ENCODE measurements at places on chromosomes 6 and 20. TPM values are rescaled to one million over a fixed set of nuclear protein-coding genes. Genes with fewer than 3 reads are reported as not detected.

Gene CAGE1
- not detected for polyA plus RNA-seq

Gene TREML2
- not detected for polyA plus RNA-seq

- no peak for DNase-seq
These were observed 268.3 kb downstream of the CD109 start for GRCh38 chr6:73964241-73964854.

DNA sequence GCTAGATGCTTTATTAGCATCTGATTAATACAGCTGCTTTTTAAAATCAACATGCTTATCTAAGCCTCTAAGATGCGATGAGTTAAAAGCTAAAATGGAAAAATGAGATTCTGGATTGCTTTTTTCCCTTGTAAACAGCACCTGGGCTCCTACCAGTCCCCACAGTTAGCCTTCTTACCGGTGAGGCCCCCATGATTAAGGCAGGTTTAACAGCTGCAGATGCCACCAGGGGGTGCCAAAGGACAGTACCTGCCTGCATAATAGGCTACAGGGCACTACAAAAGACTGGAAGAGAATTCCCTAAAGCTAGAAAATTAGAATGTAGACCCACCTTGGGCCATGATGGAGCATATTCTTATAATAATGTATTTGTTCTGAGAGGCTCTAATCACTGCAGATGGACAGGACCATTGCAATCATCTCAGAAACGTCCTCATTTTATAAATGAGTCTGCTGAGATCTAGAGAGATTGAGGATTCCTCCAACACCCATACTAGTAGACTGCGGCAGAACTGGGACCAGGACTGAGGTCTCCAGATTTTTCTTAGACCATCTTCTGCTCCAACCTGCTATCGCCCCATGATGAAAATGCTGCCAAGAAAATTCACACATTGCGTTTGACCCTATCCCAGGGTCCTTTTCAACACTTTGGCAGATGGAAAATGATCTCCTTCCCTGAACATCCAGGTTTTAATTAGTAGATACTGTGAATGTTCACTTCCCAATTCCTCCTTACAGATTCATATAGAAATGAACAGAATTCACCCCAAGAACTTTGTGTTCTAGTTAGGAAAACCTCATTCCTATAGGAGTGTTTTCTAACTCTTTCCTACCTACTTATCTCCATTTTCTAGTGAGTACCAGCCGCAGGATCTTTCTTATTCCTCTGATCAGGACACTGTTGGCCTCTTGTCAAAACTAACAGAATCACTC, 148.8 kb downstream of the RPS12 start:
- DNase-seq = peak; percentile 81

- no peak for DNase-seq
These were observed 168.9 kb downstream of the ZMYND8 start for GRCh38 chr20:47187450-47188195.

DNA sequence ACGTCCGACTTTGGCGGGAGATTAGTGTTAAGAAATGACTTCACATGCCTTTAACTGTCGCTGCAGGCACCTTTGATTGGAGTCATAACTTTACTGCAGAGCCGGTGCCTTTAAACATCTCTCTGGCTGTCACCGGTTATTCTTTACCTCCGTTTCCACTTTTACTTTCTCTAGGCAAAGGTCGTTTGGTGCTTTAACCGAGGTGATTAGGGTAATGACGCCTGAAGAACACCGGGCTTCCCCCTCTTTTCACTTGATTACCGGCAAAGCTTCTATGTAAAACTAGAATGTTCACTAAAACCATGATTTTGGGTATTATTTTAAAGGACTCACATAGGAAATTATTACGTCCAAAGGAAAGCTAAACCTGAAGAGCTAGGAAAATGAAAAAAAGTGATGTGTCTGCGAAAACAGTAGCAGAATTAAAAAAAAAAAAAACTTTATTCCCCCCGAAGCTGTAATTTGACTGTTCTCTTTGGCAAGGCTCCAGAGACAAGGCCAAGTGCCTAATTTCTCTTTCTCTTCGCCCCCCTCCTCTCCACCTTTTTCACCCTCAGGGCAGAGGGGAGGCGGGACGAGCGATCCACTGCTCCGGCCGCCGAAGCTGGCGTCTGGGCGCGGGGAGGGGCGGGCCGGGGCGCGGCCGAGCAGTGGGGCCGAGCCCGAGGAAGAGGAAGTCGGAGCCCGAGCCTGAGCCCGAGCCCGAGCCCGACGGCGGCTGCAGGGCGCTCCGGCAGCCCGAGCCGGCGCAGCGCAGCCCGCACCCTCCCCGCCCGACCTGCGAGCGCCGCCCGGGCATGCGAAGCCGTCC, at the start of gene PLEKHG1:
TSS of gene PLEKHG1 (plus strand) at position 687 of the 811 bp plus-strand sequence. CDS start 133,797 bp downstream, outside the sequence.
- DNase-seq = peak; percentile 84

- DNase-seq = no peak
These were observed 722.6 kb upstream of the NRSN1 start for GRCh38 chr6:23403460-23403859.

DNA sequence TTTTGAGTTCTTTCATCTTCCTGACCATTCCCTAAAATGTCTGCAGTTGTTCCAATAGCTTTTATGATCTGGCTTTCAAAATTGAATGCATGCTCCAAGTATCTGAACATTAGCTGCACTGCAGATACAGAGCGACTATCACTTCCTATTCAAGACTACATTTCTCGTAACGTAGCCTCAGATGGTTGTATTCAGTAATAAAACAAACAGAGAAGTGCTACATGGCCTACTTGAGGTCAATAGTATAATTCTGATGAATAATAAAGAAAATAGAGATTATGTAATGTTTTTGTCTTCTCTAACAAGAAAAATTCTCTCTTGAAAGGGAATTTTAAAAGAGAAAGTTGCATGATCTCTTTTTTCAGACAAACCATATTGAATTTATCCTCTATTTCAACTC, 333.9 kb upstream of the IRAK1BP1 start:
- no peak for DNase-seq

- no peak for DNase-seq
These were observed 133.0 kb upstream of the FLRT3 start for GRCh38 chr20:14470231-14470899.

Data from pancreas (tissue), 10 donors.